ENCODE measurements at places on chromosomes 1 and 21. TPM values are rescaled to one million over a fixed set of nuclear protein-coding genes. Genes with fewer than 3 reads are reported as not detected.
A peak's percentile ranks its signal among the peaks of the same experiment; 100 is the strongest.

- no peak for DNase-seq
Observed at GRCh38 chr21:37557261-37557950, 190.8 kb downstream of the DYRK1A start.

- no peak for DNase-seq
Observed at GRCh38 chr1:71921935-71922559, 360.3 kb downstream of the NEGR1 start.

GRCh38 chr1:22780696-22781095, 70.1 kb downstream of the EPHB2 start:
- no peak for DNase-seq

DNA sequence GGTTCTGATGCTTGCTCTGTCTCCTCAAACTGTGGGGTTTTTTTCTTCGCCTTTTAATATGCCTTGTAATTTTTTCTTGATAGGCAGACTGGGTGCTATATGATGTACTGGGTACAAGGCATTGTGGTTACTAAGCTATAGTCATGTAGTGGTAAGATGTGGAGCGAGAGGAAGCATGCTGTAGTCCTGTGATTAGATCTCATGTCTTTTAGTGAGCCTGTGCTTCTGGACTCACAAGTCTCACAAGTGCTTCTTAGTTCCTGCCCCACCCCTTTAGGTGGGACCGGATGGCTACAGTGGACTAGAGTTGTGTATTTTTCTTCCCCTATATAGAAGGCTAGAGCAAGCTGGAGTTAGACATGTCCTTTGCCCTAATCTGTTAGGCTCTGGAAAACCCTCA, 178.7 kb downstream of the DNM3 start:
- no peak for DNase-seq

- no peak for DNase-seq
Observed at GRCh38 chr1:58000116-58000515, 546.4 kb downstream of the OMA1 start.

DNA sequence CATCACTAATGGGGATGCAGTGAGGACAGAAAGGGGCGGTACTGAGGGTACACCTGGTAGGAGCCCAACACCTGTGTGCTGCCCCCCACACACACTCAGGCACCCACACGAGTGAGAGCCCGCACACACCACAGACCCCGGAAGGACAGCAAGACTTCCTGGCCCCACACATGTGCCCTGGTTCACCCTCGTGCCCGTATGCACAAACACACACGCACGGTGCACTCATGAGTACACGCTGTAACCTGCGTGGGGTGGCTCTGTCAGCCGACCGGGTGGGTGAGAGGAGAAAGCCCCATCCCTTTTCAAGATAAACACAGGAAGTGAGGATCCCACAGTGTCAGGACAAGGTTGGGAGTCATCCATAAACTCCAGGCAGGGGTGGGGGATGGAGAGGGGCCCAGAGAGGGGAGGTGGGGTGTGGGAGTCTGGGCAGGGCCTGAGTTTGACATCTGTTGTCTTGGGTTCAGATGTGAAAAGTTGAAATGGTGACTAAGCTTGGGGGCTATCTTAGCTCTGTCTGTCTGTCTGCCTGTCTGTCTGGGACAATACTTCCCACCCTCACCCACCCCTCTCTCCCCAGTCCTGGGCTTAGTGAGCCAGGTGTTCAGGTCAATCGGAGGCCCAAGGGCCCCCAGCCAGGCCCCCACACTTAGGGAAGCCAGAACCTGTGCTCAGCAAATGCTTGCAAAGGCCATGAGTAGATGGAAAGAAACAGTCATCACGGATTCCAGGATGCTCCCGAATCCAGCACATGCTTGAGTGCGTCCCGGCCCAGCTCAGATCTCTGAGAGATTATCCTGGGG, 119.8 kb upstream of the ZBTB40 start:
- DNase-seq: no peak

DNA sequence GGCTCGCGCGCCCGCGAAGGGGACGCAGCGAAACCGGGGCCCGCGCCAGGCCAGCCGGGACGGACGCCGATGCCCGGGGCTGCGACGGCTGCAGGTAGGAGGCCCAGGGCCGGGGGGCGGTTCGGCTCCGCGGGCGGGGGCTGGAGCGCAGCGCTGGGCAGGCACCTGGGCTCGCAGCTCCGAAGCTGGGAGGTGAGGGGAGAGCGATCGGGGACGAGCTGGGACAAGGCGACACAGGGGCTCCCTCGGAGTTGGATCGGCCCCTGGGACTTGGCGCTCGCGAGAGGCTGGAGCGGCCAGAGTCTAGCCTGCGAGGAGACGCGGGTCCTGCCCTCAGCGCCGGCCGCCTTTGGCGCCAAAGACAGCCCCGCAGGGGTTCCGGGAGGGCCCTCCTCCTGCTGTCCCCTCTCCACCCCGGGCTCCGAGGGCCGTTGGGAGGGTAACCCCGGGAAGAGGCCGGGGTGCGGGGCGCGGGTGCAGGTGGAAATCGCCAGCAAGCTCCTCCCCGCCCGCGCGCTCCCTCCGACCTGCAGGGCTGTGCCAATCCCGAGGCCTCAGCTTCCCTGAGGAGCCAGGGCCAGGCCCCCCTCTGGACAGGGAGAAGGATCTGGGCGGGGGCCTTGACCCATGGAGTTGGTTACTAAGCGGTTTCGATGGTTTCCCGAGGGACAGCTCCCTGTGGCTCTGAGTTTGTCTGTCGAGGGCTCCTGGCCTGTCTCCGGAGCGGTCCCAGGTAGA, 401 bp downstream of the TP73 start:
- no peak for DNase-seq

GRCh38 chr1:243447347-243447746, 191.5 kb downstream of the SDCCAG8 start:
- peak; percentile 26 for DNase-seq

DNA sequence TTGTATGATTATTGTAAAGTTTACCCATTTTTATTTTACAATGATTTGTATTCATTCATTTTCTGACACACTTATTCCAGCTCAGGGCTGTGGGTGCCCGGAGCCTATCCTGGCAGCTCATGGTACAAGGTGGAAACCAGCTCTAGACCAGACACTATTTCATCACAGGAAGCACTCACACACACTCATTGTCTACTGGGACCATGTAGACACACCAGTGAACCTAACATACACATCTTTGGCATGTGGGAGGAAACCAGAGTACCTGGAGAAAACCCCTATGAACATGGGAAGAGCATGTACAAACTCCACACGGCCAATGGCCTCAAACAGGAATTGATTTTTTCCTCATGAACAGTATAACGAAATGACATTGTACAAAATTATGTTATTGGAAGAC, 2.4 kb downstream of the DTL start:
- no peak for DNase-seq

DNA sequence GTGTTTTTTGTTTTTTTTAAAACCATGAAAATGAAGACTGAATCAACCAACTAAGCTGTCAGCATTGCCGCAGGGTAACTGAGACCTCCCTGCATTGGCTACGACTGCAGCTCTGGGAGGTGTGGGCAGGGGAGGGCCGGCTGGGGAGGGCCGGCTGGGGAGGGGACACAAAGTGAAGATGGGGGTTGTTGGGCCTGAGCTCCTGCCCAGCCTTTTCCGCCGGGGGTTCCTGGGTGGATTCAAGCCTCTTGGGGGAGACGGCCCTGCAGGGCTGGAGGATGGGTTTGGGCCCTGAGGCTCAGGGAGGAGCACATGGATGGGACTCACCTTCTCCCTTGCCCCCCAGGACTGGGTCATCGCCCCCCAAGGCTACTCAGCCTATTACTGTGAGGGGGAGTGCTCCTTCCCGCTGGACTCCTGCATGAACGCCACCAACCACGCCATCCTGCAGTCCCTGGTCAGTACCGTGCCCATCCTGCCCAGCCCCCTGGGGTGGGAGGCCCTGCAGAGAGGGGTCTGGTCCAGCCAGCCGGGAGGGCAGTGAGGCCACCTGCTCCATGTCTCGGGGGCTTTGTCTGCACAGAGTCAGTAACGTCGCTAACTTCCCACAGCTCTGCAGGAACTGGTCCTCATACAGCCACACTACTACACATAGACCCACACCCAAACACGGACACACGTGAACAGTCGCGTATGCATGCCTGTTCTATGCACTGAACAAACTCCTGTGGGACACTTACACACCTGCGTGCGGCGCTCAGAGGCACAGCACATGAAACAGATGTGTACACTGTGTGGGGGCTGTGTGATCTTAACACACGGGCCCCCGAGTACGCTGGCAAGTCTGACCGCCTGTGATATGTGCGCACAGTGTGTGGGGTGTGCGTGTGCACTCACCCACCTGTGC, 31.5 kb downstream of the BMP8A start:
- DNase-seq: no peak

DNA sequence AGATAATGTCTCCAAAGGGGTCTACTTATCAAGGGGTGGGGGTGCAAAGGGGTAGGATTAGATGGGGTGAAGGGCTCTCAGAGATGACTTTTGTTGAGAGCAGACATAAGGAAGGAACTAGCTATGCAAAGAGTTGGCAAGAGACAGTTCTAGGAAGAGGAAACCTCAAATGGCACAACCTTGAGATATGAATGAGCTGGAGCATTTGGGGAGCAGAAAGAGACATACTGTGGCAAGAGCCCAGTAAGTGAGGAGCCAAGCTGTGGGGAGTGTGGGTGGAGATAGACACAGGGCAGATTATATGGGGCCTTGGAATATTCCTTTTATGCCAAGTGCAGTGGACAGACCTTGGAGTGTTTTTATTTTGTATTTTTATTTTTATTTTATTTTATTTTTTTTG, 84.8 kb upstream of the BTG3 start:
- DNase-seq: no peak

- no peak for DNase-seq
Observed at GRCh38 chr1:219190605-219191004, 16.9 kb downstream of the LYPLAL1 start.

GRCh38 chr1:77202751-77203150, 16.5 kb downstream of the PIGK start:
- no peak for DNase-seq

DNA sequence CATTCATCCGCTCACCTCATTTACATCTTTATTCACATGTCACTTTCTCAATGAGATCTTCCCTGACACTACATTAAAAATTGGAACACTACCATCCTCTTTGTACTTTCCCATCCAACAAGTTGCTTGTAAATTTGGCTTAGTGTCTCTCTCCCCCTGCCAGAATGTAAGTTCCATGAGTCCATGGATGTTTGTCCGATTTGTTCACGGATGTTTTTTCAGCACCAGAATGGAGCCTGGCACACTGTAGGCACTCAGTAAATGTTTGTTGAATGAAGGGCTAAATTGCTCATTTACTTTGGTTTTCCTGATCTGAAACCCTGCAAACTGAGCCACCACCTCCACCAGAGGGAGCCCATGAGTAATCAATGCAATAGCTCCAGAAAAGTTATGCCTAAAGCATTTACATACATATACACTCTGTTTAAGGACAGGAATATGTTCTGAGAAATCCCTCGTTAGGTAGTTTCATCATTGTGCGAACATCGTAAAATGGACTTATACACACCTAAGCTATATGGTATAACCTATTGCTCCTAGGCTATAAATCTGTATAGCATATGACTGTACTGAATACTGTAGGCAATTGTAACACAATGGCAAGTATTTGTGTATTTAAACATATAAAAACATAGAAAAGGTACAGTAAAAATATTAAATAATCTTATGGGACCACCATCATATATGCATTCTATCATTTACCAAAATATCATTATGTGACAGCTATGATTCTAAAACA, 2.8 kb upstream of the EYA3 start:
- peak; percentile 90 for DNase-seq

DNA sequence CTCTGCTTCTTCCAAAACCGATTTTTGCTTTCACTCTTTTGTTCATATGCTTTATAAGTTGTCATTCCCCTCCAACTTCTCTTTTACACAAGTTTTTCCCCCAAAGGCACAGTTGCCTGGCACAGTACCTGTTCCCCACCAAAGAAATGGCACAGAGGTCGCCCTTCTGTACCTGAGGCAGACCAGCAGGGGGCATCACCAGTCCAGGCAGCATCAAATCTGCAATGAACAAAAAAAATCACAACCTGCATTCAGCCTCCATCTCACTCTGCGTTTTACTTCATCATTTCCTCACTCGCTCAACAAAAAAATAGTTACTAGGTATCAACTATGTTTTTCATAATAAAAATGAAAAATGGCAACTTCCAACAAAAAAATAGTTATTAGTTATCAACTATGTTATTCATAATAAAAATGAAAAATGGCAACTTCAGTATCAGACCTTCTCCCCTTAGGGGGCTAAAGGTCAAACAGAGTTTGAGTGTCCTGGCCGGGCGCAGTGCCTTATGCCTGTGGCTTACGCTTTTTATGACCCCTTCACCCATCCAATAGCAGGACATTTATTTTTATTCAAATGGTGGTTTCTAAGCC, 4.1 kb downstream of the EIF2D start:
- DNase-seq: peak; percentile 72

DNA sequence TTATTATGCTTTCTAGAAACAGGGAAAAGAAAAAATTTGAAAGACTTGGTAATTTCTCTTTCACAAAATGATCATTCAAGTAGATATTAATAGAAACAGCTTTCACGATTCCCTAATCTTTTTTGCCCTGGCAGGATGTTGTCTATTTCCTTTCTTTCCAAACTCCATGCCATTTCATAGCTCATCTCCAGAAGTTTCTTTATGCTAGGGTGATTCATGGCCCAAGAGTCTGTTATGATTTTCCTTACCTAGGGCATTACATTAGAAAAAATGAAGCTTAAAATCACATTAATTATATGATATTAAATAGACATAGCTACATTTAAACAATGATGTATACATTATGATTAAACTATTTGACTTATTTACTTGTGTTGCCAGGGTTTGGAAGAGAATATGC, 762.1 kb downstream of the LTN1 start:
- no peak for DNase-seq

- DNase-seq: no peak
Observed at GRCh38 chr1:69570356-69570755, 2.6 kb downstream of the LRRC7 start.

GRCh38 chr1:215243345-215244054, 161.0 kb downstream of the KCNK2 start:
- DNase-seq: no peak

GRCh38 chr1:204837440-204838084, 33.1 kb upstream of the NFASC start:
- peak; percentile 47 for DNase-seq

GRCh38 chr1:1677718-1678580, 14.6 kb downstream of the SLC35E2B start:
- DNase-seq: peak; percentile 70

ADORA3 gene
- 0.18 TPM for total RNA-seq

IL6R gene
- total RNA-seq: 0.16 TPM

CDKN2C gene
- total RNA-seq: 82.0 TPM

TDRD5 gene
- total RNA-seq: not detected

DHRS3 gene
- total RNA-seq: 89.5 TPM

LRRC8C gene
- total RNA-seq: 32.9 TPM

HEATR1 gene
- 45.9 TPM for total RNA-seq

CDCA8 gene
- 97.3 TPM for total RNA-seq

LCE2A gene
- total RNA-seq: not detected

KRTAP12-3 gene
- not detected for total RNA-seq

GJA5 gene
- total RNA-seq: not detected

Data from activated CD8-positive, alpha-beta T cell treated with anti-CD3 and anti-CD28 coated beads, Interleukin-2, amount 10 ng/mL, durations not matched to agents 7 days and 5 days (primary cell).